Stimulated activated CD4-positive, alpha-beta T cell treated with anti-CD3 and anti-CD28 coated beads, Interleukin-2, amount 100 ng/mL, for 4 hours (primary cell): ENCODE measurements at places on chromosomes 5 and 9.

- DNase-seq = no peak
These were observed 72.8 kb upstream of the PARP8 start for GRCh38 chr5:50593681-50594080.

- DNase-seq = no peak
These were observed 4.7 kb downstream of the NOL6 start for GRCh38 chr9:33468797-33469621.

DNA sequence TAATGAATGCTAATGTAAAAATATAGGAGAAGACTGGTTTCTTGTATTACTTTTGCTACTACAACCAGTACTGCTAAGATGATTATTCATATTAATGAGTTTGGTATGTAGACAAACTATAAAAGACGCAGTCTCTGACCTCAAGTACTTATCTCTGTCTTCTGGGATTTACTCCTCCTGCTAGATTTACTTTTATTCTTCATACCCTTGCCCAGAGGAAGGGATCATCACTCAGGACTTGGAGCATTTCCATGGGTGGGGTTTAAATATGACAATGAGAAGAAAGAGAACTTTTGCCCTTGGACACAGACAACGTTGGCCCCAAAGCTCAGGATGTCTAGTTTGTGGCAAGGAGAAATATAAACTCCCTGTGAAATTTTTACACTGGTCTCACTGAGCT is 126.1 kb downstream of the BNC2 start:
- DNase-seq = no peak

- no peak for DNase-seq
These were observed 97.7 kb upstream of the SLC12A2 start for GRCh38 chr5:127985811-127986325.

- DNase-seq = peak; percentile 33
These were observed 289.4 kb upstream of the DAB2 start for GRCh38 chr5:39714036-39714698.

- DNase-seq = no peak
These were observed 50.0 kb downstream of the CAMSAP1 start for GRCh38 chr9:135857371-135857786.

DNA sequence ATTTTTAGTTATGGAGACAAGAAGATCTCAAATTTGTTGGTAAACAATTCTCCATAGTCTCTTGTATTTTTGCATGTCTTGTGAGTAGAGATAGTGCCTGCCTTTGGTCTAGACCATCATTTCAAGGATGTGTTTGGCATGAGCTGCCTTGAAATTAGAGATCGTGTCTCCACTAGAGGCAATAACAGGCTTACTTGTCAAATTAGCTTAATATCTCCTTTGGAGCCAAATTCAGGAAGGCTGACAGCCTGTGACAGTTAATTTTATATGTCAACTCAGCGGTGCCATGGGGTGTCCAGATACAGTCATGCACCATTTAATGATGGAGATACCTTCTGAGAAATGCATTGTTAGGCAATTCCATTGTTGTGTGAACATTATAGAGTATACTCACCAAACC is 24.8 kb upstream of the PRDM9 start:
- DNase-seq = no peak

- no peak for DNase-seq
These were observed 45.4 kb downstream of the ZNF608 start for GRCh38 chr5:124701016-124701415.

DNA sequence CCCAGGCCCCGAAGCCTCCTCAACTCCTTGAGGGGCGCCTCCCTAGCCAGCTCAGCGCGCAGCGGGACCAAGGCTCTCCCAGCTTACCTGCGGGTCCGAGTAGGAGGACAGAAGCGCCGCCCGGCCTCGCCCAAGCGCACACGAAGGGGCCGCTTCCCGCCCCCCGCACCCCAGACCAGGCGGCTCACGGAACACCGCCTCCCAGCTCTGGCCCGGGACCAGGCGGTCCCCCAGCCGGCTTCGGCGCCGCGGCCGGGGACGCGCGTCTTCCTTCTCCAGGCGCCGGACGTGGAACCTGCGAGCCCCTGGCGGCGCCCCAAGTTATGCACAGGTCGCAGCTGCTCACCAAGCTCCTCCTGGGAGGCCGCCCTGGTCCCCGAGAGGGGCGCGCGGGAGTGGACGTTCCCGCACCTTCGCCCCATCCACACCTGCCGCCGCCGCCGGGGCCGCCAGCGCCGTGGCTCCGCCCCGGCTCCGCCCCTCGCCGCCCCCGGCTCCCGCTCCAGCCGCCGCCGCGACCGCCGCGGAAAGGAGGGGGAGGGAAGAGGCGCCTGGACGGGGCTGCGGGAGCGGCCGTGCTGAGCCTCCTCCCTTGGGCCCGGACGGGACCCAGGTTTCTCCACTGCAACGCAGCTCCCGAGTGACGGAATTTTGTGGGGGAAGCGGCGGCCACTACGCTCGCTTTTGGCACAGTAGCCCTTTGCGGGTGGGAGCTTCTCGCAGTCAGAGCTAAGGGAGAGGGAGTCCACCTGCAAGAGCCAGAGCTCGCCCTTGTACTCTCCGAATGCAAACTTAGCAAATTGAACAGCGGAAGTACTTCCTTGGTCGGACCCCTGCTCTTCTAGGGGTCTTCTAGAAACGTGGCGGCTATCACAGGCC is 77.5 kb upstream of the IFNE start:
- peak; percentile 32 for DNase-seq

- DNase-seq = no peak
These were observed 28.8 kb upstream of the SCAMP1 start for GRCh38 chr5:78331523-78332080.

DNA sequence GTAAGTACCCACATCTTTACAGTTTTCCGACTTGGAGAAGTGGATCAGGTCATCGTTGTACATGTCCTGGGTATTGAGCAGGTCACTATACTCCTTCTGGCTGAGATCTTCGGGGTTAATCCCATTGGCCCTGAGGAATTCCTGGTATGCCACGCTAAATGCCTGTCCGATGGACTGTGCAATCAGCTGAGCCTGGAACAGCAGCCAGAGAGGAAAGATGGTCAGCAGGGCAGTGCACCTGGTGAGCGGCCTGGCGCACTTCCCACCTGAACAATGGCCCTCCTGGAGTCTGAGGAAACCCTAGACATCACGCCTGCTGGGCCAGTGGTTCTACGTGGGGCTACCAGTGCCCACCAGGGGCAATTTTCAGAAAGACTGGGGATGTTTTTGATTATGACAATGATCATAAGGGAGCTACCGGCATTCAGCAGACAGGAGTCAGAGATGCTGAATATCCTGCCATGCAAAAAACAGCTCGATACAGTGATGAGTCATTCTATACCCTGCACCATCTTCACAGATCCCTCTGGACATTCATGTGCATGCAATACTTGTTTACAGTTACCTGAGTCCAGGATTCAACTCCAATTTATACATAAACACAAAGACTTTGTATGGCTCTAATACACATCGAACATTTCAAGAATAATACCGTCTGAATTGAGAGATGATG is 127.2 kb downstream of the ENTREP1 start:
- DNase-seq = no peak

GRCh38 chr9:127047971-127048370 is 74.5 kb downstream of the ANGPTL2 start:
- no peak for DNase-seq

DNA sequence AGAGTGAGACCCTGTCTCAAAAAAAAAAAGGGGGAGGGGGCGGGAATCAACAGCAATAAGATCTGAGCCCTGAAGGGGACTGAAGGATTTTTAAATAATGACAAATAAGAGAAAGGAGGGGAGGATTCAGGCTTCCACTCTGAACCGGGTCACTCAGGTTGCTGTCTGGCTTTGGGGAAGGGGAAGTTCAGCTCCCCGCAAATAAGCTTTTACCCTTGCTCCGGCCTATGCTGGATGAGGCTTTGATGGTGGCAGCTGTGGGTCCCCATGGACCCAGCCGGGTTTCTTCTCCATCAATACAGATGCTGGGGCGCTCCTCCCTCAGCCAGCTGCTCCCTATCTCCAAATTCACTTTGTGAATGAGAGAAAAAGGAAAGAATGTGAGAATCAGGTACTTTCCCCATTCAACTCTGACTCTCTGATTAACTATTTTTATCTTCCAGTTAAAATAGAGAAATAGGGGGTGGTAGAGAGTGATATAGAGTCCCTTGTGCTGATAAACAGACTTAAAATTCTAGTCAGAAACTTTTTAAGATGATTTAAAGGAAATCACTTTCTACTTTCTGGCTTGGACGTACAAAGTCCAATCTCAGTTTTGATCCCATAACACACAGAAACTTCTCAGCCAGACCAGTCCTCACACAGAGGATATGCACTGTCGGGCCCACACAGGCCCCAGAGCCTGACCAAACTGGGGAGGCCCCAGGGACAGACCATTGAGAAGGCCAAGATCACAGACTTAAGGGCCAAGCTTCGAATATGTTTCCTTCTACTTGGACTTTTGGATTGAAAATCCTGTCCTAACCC is 39.6 kb downstream of the C5orf15 start:
- DNase-seq = no peak

DNA sequence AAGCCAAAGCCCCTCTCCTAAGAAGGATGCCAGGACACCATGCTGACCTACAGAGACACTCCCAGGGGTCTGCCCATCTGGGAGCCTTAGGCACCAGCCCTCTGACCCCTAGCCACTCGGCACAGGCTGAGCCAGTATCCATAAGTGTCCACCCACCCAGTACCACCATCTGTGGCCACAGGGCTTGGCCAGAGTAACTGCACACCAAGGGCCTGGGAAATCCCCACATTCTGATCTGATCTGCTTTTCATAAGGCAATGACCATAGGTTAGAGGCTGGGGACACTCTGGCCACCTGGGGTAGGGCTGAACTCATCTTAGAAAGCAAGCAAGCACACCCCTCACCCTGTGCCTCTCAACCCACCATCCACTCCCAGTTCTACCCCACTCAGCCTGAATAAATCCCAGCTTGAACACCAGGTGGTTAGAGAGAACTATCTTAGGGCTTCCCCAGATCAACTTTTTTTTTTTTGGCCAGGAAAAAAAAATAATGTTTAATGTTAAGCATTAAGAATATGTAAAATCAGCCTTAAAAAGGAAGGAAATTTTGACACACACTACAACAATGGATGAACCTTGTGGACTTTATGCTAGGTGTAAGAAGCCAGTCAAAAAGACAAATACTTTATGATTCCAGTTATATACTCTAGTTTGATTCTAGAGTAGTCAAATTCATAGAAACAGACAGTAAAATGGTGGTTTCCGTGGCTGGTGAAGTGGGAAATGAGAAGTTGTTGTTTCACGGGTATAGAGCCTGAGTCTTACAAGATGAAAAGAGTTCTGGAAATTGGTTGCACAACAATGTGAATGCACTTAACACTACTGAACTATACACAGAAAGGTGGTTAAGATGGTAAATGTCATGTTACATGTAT is 6.2 kb downstream of the GNPDA1 start:
- DNase-seq = no peak

- DNase-seq = no peak
These were observed 57.2 kb downstream of the TMOD1 start for GRCh38 chr9:97558701-97559101.

GRCh38 chr9:134570151-134570621 is 71.4 kb upstream of the COL5A1 start:
- no peak for DNase-seq

- no peak for DNase-seq
These were observed 20.3 kb upstream of the TOR2A start for GRCh38 chr9:127755061-127756060.

DNA sequence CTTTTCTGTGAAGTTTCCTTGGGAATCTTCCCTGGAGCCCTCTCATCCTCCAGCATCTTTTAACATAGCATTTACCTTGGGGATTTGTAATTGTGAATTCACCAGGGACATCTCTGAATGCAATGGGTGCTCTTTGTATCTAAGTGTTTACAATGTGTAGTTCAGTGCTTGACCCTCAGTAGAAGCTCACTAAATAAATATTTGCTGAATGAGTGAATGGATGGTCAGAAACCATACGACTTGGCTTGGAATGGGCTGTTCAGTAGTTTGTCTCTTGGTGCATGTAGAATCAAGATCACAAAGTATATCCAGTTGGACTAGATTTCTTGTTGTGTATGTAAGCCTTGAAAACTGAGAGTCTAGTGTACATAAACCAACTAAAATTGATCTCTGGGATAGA is 81.8 kb upstream of the MEF2C start:
- no peak for DNase-seq

DNA sequence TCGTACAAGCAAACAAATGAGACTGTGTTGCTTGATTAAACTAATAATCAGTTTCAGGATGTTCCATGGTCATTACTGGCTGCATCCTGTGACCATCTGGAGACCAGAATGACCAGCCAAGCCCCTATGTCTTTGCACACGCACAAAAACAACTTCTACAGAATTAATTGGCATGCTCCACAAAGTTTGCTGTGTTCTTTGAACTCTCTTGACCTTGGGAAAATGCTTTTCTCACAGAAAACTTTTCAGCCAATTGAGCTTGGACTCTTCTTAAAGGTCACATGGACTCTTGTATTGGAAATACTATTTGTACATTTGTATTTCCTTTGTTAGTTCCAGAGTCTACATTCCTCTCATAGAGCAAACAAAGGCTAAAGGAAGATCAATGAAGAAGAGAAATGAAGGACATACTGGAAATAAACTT is 147.8 kb downstream of the ARRDC3 start:
- DNase-seq = no peak

GRCh38 chr9:12878351-12878978 is 103.6 kb downstream of the LURAP1L start:
- no peak for DNase-seq

DNA sequence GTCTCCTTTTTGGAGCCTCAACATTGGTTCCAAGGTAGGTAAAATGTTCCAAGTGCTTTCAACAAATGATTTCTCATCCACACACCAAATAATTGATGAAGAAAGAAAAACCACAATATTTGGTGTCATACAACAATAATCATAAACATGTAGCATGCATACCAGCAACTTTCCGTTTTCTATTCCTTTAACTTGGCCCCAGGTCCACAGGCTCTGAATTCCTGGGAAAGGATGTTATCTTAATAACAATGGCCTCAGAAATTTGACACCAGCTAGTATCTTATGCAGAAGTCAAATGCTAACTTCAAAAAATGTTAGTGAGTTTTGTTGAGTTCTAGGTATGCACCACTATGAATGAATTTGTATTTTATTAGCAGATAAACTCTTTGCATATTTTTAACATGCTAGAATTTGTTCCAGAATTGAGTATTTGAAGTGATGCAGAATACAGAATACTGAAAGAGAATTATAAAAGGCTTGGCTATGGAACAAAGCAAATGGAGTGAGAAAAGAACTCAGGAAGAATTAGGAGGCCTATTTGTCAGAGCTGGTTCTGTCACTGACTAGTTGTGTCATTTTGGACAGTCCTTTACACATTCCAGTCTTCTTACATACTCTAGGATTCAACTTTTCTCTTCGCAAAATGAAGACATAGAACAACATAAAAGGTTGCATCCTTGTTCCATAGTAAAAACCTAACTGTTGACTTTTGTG is 435.3 kb upstream of the TNC start:
- DNase-seq = no peak

- DNase-seq = no peak
These were observed 82.2 kb downstream of the TRIO start for GRCh38 chr5:14225173-14225834.

DNA sequence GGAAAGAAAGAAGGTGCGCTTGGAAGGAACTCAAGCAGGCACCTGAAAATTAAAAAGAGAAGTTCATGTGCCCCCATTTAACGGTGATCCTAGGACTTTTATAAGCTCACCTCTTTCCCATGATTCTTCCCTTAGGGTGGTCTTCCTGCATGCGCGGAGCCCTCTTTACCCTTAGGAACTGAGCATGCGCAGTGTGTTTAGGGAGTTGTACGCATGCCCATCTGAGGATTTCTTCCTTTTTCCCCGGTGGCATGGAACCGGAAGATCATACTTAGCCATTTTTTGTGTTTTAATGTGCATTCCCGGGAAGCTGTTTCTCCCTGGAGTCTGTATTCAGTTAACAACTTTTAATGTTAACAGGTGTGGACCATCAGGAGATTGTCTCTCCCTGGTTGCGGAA is 119.0 kb downstream of the FBXL7 start:
- DNase-seq = no peak

- no peak for DNase-seq
These were observed 55.1 kb upstream of the CCDC112 start for GRCh38 chr5:115351356-115352195.
